ENCODE measurements at places on chromosomes 2 and 18. TPM values are rescaled to one million over a fixed set of nuclear protein-coding genes. Genes with fewer than 3 reads are reported as not detected.
A peak's percentile ranks its signal among the peaks of the same experiment; 100 is the strongest.

Gene GLI2
- 42.9 TPM for total RNA-seq

GRCh38 chr18:58201733-58202730 is 158.0 kb downstream of the NEDD4L start:
- no peaks in the 10 kb centered on the region for H3K36me3 ChIP-seq
- H3K4me1 ChIP-seq = peaks cover 8% of the 10 kb centered on the region
- peak; percentile 58 for DNase-seq
- no peak overlapping the region for H3K4me3 ChIP-seq

Gene AP1S3
- 14.3 TPM for total RNA-seq

- no peak overlapping the region for H3K4me3 ChIP-seq
- no peaks in the 10 kb centered on the region for H3K4me1 ChIP-seq
- H3K27ac ChIP-seq = no peak overlapping the region
- peaks cover 67% of the 10 kb centered on the region for H3K36me3 ChIP-seq
Observed at GRCh38 chr2:86484385-86484784, 43.2 kb downstream of the KDM3A start.

DNA sequence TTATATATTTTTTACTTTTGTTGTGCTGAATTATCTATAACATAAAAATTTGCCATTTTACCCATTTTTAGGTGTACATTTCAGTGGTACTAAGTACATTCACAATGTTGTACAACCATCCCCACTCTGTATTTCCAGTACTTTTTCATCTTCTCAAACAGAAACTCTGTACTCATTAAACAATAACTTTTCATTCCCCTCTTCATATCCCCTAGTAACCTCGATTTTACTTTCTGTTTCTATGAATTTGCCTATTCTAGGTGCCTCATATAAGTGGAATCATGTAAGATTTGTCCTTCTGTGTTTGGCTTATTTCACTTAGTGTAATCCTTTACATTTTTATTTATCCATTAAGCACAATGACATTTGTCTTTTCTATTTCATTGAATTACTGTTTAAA is 51.3 kb downstream of the GTF2A1L start:
- no peak overlapping the region for H3K27ac ChIP-seq
- no peak overlapping the region for H3K4me3 ChIP-seq
- H3K36me3 ChIP-seq = no peaks in the 10 kb centered on the region
- no peak for DNase-seq
- no peaks in the 10 kb centered on the region for H3K4me1 ChIP-seq
- H3K27me3 ChIP-seq = no peaks in the 10 kb centered on the region

DNA sequence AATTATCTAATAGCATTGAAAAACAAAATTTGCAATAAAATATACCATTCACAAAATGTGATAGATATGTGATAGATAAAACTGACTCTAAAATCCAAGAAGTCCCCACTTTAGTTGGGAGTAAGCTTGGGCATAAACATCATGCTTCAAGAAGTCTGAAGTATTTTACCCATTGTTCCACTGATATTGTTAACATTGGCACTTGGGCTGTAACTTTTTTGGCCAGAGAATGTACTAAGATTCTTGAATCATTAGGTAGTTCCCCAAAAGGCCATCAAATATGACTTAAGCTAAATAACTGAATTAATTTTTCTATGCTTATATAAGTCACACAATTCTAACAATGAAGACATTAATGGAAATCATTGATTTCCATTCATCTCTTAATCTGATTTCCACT is 413.6 kb downstream of the CDH2 start:
- DNase-seq = peak; percentile 23
- H3K4me3 ChIP-seq = no peak overlapping the region
- H3K27me3 ChIP-seq = no peaks in the 10 kb centered on the region

DNA sequence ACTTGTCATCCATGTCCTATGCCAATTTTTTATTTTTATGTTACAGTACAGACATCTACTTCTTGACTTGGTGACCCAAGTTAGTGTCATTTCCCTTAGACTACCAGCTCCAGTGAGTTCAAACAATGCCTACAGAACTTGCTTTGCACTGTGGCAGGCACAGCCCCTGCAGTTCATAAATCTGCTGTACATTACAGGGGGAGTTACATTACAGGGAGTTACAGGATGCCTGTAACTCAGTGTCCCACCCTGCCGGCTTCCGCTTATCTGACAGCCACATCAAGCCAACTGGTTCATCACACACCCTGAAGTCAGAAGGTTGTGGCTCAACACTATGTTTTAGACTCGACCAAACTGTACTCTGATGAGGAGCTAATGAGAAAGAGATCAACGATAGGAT is 7.8 kb upstream of the NPAS2 start:
- no peak for DNase-seq
- H3K4me1 ChIP-seq = peaks cover 8% of the 10 kb centered on the region
- no peaks in the 10 kb centered on the region for H3K36me3 ChIP-seq
- H3K27me3 ChIP-seq = no peaks in the 10 kb centered on the region
- H3K4me3 ChIP-seq = no peak overlapping the region
- no peak overlapping the region for H3K27ac ChIP-seq

GRCh38 chr2:133953524-133953923 is 300.3 kb upstream of the MGAT5 start:
- H3K4me1 ChIP-seq = no peaks in the 10 kb centered on the region
- H3K36me3 ChIP-seq = no peaks in the 10 kb centered on the region
- H3K27me3 ChIP-seq = no peaks in the 10 kb centered on the region
- no peak for DNase-seq
- no peak overlapping the region for H3K27ac ChIP-seq

DNA sequence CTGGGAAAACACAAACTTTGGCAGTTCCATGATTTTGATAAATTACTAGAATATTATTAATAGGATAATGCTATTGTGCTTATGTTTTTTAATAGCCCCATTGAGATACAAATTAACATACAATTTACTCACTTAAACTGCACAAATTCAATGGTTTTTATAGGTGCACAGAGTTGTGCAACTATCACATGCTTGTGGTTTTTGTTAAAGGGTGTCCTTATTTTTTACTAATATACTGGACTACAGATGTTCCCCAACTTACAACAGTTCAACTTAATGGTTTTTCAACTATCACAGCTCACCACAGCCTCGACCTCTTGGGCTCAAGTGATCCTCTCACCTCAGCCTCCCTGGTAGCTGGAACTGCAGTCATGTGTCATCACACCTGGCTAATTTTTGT is 76.6 kb downstream of the OSBPL1A start:
- no peak overlapping the region for H3K4me3 ChIP-seq
- H3K27ac ChIP-seq = no peak overlapping the region
- DNase-seq = no peak
- H3K27me3 ChIP-seq = no peaks in the 10 kb centered on the region
- H3K36me3 ChIP-seq = no peaks in the 10 kb centered on the region

DNA sequence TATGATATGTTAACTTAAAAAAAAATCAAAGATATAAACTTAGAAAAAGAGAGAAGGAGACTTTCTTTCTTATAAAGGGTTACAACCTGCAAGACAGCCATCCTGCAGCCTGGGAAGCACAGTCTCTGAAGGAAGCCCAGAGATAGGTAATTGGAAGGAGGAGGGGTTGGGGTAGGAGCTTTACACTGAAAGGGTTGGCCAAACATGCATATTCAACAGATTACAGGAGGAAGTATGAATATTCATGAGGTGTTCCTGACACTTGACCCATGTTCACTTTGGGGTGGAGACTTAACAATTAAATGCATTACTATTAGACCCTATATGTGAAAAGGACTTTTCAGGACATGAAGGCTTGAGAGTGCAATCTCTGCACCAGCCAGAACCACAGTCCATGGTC is 71.7 kb upstream of the CDH2 start:
- no peaks in the 10 kb centered on the region for H3K27me3 ChIP-seq
- H3K27ac ChIP-seq = no peak overlapping the region
- H3K4me3 ChIP-seq = no peak overlapping the region
- no peak for DNase-seq

- no peak for DNase-seq
- H3K27ac ChIP-seq = no peak overlapping the region
- H3K4me1 ChIP-seq = no peaks in the 10 kb centered on the region
- H3K27me3 ChIP-seq = no peaks in the 10 kb centered on the region
- H3K36me3 ChIP-seq = no peaks in the 10 kb centered on the region
Observed at GRCh38 chr18:33612632-33613031, 34.6 kb downstream of the ASXL3 start.

Gene NOSTRIN
- total RNA-seq = not detected

- no peaks in the 10 kb centered on the region for H3K27me3 ChIP-seq
- peak; percentile 24 for DNase-seq
- H3K27ac ChIP-seq = no peak overlapping the region
- H3K4me3 ChIP-seq = no peak overlapping the region
Observed at GRCh38 chr2:226934546-226935201, 98.8 kb downstream of the RHBDD1 start.

DNA sequence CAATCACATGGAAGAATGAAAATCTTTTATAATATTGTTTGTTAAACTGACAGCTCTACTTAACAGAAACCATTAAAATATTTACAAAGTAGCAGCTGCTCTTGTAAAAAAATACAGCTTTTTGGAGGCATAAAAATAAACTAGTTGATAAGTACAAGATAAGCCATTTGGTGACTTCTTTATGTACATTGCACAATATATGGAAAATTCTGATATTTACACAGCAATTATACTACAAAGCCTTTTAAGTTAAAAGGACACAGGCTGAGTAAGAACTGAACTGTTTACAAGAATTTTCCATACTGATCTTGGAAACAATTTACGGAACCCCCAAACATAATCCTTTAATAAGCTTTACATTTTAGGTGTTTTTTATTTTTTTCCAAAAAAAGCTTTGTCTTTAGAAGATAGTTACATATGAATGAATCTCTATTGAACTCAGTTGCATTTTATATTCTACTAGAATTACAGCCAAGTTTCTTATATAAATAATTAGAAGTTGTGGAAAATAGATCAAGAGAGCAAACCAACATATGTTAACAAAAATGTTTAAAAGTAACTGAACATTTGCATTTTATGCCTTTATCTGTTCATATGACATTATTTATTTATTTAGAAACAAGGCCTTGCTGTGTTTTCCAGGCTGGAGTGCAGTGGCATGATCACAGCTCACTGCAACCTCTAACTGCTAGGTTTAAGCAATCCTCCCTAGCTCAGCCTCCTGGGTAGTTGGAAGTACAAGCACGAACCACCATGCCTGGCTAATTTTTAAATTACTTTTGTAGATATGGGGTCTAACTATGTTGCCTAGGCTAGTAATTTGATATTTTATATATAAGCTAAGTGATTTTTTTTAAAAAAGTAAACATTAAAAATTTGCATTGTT is 142.5 kb downstream of the OTX1 start:
- H3K36me3 ChIP-seq = no peaks in the 10 kb centered on the region
- DNase-seq = no peak
- H3K27ac ChIP-seq = no peak overlapping the region

DNA sequence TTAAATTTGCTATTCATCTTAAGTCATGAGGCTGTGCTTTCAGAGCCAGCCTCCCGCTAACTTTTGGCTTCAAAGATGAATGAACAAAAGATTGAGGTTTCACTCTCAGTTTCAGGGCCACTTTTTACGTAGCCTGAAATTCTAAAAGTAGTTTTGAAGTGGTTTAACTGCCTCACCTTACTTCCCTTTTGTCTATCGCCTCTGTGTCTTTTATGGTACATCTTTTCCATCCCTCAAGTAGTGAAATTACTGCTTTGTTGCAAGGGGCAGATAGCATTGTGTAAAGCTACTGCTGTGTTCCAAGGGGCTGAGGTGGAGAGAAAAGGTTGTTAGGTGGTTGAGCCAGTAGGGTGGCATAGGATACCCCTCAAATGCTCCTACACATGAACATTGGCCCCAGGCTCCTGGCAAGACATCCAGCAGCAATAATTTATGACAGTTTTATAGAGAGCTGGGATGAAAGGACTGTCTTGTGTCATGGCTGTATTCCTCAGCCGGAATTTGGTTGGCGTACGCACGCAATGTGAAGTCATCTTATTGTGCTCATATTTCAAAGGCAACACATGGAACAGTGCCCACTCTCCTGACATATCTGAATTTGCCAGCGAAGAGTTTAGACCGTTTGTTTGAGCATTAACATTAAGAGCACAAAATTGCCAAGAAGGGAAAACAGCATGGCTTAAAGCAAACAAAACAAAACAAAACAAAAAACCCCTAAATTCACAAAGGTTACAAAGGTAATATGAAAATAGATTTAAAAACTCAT is 32.2 kb downstream of the QPCT start:
- peaks cover 25% of the 10 kb centered on the region for H3K4me1 ChIP-seq
- H3K27me3 ChIP-seq = no peaks in the 10 kb centered on the region
- DNase-seq = peak; percentile 94
- H3K36me3 ChIP-seq = no peaks in the 10 kb centered on the region
- H3K27ac ChIP-seq = peak overlapping the region; percentile 62
- H3K4me3 ChIP-seq = peak overlapping the region; percentile 24

Gene APCDD1
- total RNA-seq = 5.4 TPM

DNA sequence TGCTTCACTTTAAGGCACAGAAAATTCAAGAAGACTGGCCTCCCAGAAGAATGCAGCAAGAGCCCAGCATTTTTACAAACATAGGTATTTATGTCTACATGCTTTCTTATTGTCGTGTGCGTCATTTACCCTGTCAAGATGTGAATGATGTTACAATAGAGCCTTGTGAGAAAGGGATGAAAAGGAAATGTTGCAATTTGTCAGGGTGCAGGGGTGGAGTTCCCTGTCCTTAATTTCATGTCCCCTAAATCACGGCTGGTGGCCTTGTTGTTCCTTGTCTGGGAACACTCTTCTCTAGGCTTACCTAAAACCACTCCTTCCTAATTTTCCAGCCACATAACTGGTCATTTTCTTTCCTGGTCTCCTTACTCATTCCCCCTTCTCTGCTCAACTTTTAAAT is 194.2 kb downstream of the TXNL1 start:
- H3K27me3 ChIP-seq = no peaks in the 10 kb centered on the region
- H3K4me1 ChIP-seq = no peaks in the 10 kb centered on the region
- DNase-seq = no peak
- H3K27ac ChIP-seq = no peak overlapping the region
- H3K4me3 ChIP-seq = no peak overlapping the region
- H3K36me3 ChIP-seq = no peaks in the 10 kb centered on the region

- H3K36me3 ChIP-seq = no peaks in the 10 kb centered on the region
- H3K27me3 ChIP-seq = peaks cover 2% of the 10 kb centered on the region
- H3K4me3 ChIP-seq = no peak overlapping the region
- no peak for DNase-seq
- H3K4me1 ChIP-seq = no peaks in the 10 kb centered on the region
Observed at GRCh38 chr2:10243926-10244270, 58.8 kb upstream of the HPCAL1 start.

Gene MOCOS
- 1.9 TPM for total RNA-seq

GRCh38 chr18:75211002-75211621 is 515 bp downstream of the TSHZ1 start:
- H3K27me3 ChIP-seq = no peaks in the 10 kb centered on the region
- DNase-seq = no peak
- peaks cover 27% of the 10 kb centered on the region for H3K4me1 ChIP-seq
- peak overlapping the region; percentile 11 for H3K27ac ChIP-seq

GRCh38 chr2:26529406-26530239 is 51.7 kb upstream of the OTOF start:
- peak; percentile 13 for DNase-seq
- H3K4me3 ChIP-seq = no peak overlapping the region
- peak overlapping the region; percentile 50 for H3K27ac ChIP-seq
- H3K4me1 ChIP-seq = peaks cover 15% of the 10 kb centered on the region
- H3K27me3 ChIP-seq = no peaks in the 10 kb centered on the region
